ENCODE measurements at places on chromosomes 7 and 10.

GRCh38 chr7:71504697-71505441 lies 372.9 kb downstream of the GALNT17 start:
- DNase-seq = no peak

DNA sequence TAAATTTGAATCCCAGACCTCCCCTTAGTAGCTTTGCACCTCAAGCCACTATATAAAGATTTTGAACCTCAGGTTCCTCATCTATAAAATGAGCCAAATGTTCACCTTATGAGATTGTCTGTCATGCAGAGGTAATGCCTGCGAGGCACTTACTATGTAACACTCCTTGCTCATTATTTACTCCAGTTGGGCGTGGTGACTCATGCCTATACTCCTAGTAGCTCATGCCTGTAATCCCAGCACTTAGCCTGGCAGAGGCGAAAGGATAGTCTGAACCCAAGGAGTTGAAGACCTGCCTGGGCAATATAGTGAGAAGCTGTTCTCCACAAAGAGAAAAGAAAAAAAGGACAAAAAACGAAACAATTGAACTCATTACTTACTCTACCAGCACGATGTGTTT lies 82.2 kb downstream of the MDFIC start:
- no peak for DNase-seq

DNA sequence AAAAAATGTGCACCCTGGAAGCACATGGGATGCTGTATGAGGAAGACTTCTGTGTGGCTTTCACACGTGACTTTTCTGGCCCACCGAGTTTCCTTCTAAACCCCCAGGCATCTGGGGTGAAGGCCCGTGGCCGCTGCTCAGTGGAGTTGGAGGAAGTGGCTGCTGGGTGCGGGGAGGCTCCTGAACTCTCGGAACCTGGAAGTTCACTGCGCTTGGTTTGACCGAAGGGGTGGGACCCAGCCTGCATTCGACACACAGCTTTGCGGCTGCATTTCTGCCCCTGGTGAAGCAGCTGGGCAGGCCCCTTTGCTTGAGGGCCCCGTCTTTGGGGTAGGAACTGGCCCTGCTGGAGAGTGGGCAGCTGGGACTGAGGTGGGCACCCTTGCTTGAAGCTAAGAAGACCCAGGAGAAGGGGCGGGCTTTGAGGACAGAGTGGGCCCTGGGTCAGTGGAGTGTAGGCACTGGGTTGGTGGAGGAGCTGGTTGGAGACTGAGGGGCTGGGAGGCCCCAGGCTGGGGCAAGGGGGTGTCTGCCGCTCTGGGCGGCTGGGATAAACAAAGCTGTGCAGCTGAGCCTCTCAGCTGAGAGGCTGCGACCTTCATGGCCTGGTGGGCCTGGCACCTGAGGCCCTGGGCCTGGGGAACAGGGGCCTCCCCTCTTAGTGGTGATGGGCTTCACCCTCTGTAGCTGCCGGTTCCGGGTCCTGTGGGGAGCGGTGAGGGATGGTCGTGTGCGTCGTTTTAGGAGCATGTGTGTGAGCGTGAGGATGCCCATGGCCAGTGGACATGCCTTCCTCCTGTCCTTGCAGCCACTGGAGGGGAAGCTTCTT lies 78.0 kb downstream of the INPP5A start:
- no peak for DNase-seq

DNA sequence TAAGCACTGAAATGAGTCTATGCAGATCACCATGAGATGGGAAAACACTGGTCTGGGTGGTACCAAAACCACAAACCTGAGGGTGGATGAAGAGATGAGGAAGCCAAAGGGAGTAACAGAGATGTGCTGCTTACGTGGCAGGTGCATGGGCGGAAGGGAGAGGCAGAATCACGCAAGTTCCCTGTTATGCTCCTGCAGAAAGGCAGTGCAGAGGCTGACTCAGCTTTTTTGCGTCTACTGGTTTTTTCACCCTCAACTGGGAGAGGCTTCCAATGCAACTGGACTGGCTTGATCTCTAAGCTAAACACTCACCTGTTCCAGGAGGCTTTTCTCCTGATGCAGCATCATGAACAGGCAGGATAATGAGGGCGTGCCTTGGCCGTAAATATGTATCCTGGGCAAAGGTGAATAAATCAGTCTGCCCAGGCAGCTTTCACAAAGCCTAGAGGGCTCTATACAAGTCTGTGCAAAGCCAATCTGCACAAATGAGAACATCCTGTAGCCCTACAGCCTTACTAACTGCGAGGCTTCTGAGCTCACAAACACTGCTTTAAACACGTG lies 95.4 kb upstream of the AFAP1L2 start:
- DNase-seq = no peak

GRCh38 chr7:40597517-40597916 lies 462.7 kb downstream of the SUGCT start:
- DNase-seq = no peak

DNA sequence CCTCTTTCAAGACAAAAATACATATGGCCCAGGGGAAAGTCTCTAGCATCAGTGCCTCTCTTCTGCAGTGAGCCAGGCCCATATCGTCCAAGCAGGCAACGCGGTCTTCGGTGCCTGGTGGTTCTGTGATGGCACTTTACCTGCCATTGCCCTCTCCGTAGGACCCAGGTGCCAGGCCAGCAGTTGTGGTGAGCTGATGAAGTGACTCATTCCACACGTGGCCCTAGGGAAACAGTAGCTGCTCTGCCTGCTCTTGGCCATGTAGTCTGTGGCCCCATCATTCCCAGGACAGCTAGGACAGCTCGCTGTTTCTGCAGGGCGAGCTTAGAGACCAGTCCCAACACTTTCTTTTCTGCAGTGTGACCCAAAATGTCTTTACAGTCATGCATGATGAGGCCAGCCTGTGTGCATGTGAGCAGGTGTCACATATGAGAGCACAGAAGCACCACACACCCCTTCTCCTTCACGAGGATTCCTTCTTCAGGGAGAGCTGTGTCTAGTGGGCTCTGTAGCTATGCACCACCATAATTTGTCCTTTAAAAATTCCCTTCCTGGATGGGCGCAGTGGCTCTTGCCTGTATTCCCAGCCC lies 39.0 kb downstream of the SVIL start:
- DNase-seq = no peak

- no peak for DNase-seq
Measured at GRCh38 chr10:80454513-80455460, 677 bp downstream of the TSPAN14 start.

DNA sequence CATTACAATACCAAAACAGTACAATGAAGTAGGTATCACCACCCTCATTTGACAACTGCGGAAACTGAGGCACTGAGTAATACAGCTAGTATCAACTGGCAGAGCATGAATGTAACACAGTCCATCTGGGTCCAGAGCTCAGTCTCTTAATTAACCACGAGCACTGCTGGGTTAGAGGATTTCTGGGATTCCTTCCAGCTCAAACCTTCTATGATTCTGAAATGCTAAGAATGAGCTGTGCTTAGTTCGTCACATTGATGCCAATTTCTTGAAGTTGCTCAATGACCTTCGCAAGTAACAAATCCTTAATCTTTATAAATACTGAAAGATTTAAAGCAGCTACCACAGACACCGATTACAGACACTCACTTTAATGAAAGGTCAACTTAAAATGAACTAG lies 62.5 kb downstream of the SGMS1 start:
- DNase-seq = peak; percentile 82

GRCh38 chr7:77409739-77410547 lies 6.2 kb downstream of the GSAP start:
- DNase-seq = no peak

DNA sequence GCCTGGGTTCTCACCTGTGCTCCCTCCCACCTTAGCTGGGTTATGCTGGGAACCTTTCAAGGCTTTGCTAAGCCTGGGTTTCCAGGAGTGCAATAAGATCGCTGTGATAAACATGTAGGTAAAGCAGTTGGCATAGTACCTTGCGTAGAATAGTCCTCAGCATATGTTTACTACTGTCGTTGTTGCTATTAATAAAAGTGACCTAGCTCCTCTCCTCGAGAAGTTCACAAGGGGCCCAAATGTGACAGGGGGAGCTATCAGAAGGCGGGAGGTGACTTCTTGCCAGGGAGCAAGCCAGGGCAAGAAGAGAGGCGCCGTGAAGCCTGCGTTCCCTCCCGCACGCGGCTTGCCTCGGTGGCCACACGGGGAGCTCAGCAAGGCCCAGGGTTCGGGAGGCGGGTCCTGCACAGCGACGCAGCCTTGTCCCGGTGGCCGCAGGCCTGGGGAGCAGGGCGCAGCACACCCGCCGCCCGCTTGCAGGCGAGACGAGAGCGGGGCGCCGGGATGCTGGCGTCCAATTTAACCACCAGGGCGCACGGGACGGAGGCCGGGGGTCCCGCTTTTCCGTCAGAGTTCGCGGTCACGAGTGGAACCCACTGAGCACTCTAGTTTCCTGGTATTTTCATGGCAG lies 106.2 kb downstream of the SNX10 start:
- no peak for DNase-seq

DNA sequence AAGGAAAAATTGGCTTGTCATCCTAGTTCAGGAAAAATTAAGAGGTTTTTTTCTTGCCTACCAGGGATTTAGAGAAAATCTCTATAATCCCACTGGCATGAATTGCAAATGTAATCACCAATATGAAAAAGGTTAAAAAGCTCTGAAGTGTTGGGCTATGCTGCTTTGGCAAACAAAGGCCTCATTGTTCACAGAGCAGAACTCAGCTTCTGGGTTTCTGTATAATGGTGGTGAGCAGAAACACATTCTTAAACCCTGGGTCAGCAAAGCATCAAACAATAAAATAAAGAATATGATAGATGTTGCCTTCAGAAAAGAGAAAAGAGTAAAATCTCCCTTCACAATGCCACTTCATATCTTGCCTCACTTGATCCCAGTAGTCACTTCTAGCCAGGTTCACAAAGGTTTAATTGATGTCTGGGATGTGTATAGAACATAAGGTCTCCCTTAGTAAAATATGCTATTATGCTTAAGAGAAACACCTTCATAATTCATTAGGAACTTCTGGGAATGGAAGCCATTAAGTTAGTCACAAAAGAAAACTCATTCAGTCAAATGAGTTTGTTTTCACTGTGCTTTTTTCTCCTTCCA lies 1255.5 kb upstream of the PHF14 start:
- no peak for DNase-seq

DNA sequence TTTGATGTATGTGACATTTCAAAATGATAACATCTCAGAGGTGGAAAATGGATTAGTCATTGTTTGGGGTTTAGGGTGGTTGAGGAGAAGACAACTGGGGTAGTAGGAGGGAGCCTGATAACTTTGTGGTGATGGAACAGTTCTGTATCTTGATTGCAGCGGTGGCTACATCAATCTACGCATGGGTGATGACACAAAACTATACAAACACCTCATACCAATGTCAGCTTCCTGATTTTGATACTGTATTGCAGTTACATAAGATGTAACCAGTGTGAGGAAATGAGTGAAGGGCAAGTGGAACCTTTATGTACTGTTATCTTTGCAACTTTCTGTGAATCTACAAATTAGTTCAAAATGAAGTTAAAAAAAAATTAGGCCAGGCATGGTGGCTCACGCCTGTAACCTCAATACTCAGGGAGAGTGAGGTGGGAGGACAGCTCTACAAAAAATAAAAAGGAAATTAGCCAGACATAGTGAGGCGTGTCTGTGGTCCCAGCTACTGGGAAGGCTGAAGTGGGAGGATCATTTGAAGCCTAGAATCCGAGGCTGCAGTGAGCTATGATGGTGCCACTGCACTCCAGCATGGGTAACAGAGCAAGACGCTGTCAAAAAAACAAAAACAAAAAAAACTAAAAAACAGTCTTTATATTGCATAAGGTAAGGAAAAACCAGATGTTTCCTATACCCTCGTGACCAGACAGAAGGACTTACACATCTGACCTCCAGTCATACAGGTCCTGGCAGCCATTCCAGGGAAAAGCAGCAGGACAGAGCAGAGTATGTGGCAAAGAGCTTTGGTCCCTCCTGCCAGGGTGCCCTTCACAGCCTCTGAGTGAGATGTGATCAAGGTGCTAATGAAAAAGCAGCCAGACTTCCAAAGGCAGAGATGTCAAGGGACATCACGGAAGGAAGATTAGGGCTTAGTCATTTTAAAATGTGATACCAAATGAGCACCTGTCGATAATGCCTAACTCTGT lies 50.8 kb downstream of the CYTH3 start:
- DNase-seq = no peak

- DNase-seq = no peak
Measured at GRCh38 chr7:149884541-149884940, 10.8 kb downstream of the ATP6V0E2 start.

- DNase-seq = peak; percentile 47
Measured at GRCh38 chr10:62352356-62352970, 21.7 kb upstream of the ZNF365 start.

GRCh38 chr7:80940539-80941207 lies 21.8 kb upstream of the SEMA3C start:
- DNase-seq = no peak

GRCh38 chr10:94206176-94206575 lies 156.6 kb downstream of the NOC3L start:
- DNase-seq = no peak

GRCh38 chr7:101138213-101138870 lies 11.4 kb downstream of the SERPINE1 start:
- peak; percentile 88 for DNase-seq

DNA sequence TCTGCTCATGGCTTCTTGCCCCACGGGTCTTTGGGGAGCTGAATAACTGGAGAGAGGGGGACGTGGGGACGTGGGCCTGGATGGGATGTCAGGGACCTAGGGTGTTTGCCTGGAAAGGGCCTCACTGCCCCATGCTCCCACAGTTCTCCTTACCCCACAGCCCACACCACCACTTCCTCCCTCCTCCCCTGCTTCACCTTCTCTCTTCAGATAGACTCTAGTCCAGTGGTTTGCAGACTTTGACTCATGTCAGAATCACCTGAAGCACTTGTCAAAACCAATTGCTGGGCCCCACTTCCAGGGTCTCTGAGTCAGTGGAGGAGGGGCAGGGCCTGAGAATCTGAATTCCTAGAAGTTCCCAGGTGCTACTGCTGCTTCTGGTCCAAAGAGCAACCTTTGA lies 327.4 kb downstream of the RPS24 start:
- no peak for DNase-seq

DNA sequence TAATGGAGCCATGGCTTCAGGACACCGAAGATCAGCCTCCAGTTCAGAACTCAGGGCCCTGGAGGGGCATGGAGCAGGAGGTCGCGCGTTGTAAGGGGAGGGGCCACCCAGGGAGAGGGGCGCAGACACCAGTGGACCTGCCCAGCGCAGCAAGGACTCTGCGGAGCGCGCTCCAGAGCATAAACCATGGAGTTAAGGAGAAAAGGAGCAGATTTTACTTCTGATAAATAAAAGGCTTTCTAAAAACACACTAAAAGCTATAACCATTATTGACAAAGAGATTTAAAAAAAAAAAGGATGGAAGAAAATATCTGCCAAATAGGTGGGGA lies 10.5 kb downstream of the CALY start:
- DNase-seq = no peak

DNA sequence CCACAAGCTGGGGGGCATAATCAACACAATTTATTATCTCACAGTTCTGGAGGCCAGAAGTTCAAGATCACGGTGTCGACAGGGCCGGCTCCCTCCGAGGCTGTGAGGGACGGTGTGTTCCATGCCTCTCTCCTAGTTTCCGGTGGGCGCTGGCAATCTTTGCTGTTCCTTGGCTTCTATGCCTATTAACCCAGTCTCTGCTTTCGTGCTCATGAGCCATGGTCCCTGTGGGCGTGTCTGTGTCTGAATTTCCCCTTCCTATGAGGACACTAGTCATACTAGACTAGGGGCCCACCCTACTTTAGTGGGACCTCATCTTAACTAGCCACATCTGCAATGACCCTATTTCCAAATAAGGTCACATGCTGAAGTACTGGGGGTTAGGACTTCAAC lies 29.4 kb downstream of the HIPK2 start:
- no peak for DNase-seq

- no peak for DNase-seq
Measured at GRCh38 chr7:129796186-129796775, 156.5 kb downstream of the UBE2H start.

- no peak for DNase-seq
Measured at GRCh38 chr7:26454180-26454579, 162.5 kb downstream of the SNX10 start.

- DNase-seq = no peak
Measured at GRCh38 chr10:100535338-100535714, 417 bp upstream of the HIF1AN start.

Measured in non-pigmented ciliary epithelial cell (primary cell).